ENCODE measurements at places on chromosomes 13 and 19.

DNA sequence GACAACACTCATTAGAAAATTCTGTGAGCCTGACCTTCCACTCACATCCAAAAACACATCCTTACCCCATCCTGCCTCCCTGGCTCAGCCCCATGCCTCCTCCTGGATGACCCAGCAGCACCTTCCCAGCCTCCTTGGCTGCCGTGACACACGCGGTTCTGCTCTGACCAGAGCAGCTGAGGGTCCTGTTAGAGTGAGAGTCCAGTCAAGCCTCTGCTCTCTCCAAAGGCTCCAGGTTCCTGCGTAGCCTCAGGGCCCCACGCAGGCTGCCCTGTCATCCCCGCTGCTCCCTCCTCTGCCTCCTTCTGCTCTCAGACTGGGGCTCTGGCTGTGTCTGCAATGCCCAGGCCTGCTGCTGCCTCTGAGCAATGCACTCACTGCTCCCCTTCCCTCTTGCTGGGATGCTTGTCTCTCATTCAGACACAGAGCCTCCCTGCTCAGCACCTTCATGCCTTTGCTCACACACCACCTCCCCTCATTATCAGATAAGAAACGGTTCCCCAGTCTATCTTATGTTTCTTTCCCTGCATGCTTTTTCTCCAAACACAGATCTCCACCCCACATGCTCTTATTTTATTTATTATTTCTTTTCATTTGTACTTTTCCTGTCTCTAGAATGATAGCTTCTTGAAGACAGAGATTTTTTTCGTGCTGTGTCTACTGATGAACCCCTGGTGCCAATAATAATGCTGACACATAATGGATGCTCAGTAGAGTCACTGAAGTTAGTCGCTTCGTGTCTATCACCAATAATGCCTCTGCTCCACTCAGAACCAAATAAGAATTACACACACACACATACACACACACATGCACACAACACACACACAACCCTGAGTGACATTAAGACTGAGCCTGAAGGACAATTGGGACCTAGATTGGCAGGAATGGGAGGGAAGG lies 10.2 kb upstream of the SIGLEC6 start:
- no peak for DNase-seq

- DNase-seq, result no peak
Observed at GRCh38 chr13:36412736-36413135, 19.6 kb upstream of the CCNA1 start.

- DNase-seq, result no peak
Observed at GRCh38 chr19:56476651-56477428, at the start of gene ZNF667. Gene ZNF667, minus strand, starts transcription at chr19:56477345. Its CDS starts 14,975 bp downstream, at chr19:56462370.

- DNase-seq, result no peak
Observed at GRCh38 chr13:62839338-62839737, 1423.7 kb upstream of the PCDH20 start.

DNA sequence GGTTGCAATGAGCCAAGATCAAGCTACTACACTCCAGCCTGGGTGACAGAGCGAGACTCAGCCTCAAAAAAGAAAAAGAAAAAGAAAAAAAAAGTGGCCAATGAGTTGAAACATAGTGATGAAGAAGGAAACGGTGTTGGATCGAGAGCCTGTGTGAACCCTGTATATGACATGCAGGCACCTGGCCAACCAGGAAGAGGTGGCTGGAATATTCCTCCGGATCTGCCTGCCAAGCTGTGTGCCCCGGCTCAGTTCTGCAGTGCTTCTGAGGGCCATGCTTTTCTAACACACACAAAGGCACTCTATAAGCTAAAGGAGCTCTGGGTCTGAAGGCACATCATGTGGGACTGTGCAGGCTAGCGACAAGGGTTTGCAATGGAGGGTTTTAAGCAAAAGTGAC lies 3.7 kb upstream of the ZNF444 start:
- DNase-seq, result no peak

DNA sequence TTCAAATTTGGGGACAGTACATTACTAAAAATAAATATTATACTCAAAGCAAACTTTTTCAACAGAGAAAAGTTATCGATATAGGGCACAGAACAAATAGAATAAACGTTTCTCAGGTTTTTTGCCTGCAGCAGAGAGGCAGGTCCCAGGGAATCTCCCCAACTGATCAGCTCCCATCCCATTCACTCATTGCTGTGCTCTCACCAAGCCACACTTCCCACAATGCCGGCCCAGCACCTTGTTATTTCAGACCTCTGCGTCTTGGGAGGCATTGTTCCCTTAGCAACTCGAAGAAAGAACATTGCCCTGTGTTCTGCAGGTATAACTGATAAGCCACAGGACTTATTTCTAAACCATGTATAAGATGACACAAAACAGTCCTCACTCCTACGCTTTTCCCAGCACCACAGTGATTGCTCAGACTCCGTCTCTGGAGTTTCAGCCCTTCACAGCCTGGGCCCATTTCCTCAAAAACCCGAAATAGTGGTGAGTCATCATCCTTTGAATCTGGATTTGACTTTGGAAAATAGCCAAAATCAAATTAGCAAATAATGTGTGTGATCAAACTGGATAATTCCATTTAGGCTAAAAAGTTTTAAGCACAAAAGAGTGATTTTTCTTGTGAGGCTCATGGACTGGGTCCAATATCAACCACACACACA lies 100.4 kb downstream of the DCLK1 start:
- no peak for DNase-seq

DNA sequence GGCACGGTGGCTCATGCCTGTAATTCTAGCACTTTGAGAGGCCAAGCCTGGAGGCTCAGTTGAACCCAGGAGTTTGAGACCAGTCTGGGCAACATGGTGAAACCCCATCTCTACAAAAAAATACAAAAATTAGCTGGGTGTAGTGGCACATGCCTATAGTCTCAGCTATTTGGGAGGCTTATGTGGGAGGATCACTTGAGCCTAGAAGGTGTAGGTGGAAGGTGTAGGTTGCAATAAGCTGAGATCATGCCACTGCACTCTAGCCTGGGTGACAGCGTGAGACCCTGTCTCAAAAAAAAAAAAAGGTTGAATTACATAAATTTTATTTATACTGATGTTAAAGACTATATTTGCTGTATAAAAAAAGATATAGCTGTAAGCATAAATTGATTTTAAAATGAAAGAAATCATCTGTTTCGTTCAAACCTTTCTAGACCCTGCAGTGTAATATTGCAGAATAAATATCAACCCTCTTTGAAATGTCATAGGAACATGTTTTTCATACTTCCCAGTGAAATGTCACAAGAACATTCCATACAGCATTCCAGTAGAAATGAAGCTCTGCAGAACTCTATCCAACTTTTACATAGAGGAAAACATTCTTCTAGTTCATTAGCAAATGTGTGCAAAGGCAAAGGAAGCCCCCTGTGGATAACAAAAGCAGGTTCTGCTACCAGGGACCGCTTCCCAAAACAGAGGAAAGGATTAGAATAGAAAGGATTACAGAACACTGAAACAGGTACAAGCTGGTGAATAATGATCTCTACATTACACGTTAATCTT lies 76.0 kb downstream of the CAB39L start:
- DNase-seq, result no peak

Data from ecto neural progenitor cell (in vitro differentiated cells).